Hair follicular keratinocyte (primary cell): ENCODE measurements at places on chromosomes 7 and 10. TPM values are rescaled to one million over a fixed set of nuclear protein-coding genes. Genes with fewer than 3 reads are reported as not detected.

STEAP2 gene
- total RNA-seq: 5.1 and 8.7 TPM in 2 replicates

TMEM176B gene
- not detected in 2 replicates for total RNA-seq

SORBS1 gene
- 0.08 and 0.23 TPM in 2 replicates for total RNA-seq

PON3 gene
- 3.2 and 4.7 TPM in 2 replicates for total RNA-seq

SEMA3D gene
- 0.04 and 0.08 TPM in 2 replicates for total RNA-seq

POLR2J2 gene
- 1.2 and 2.3 TPM in 2 replicates for total RNA-seq

PITRM1 gene
- total RNA-seq: 68.7 and 69.7 TPM in 2 replicates
